ENCODE measurements at places on chromosomes 4 and X.

GRCh38 chrX:129706400-129707072 lies 32.2 kb upstream of the XPNPEP2 start:
- no peak for DNase-seq

DNA sequence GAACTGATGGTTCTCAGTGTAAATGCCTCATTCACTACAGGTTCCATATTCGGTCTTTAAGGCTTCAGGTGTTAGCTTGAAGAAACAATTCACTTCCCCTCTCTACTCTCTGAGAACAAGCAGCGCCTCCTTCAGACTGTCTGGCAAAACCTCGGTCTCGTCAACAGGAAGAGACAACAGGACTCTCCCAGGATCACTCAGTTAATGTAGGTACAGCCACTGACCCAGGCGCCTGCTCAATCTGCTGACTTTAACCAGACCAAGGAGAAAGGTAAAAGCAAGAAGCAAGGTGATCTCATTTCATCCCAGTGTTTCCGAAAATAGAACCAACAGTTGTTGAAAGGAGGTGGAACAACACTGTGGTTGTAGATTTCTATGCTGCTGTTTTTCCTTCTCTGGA lies 102.2 kb downstream of the SLC2A9 start:
- DNase-seq: no peak

GRCh38 chrX:1813809-1814208 lies 198.9 kb downstream of the ASMT start:
- DNase-seq: no peak

DNA sequence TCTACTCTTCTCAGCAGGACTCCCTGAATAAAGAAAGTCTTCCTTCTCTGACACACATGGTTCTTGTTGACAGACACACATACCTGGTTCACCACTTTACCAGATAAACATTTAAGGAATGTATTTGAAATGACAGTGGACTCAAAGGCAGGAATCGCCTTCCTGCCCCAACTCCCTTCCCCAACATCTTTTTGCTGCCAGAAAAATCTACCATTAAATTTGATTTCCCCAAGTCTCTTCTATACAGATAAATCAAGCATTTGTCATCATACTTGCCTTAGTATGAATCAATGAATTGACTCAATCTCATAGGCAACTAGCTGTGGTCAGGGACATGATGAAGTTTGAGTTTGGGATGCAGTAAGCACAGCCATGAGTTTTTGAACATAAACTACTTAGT lies 23.3 kb upstream of the ANXA5 start:
- DNase-seq: no peak

- DNase-seq: no peak
These were observed 42.0 kb upstream of the FBXW7 start for GRCh38 chr4:152577708-152578396.

GRCh38 chr4:123706973-123707372 lies 310.4 kb downstream of the SPRY1 start:
- DNase-seq: no peak

Data from cerebellar nuclear complex (tissue), 1 donor.